ENCODE measurements at places on chromosomes 7 and 10. TPM values are rescaled to one million over a fixed set of nuclear protein-coding genes. Genes with fewer than 3 reads are reported as not detected.

FOXI2 gene
- total RNA-seq, result not detected

H2AZ2 gene
- total RNA-seq, result 229 TPM

ZNF467 gene
- 7.0 TPM for total RNA-seq

ABCC2 gene
- 0.05 TPM for total RNA-seq

TAF6 gene
- total RNA-seq, result 29.3 TPM

SMO gene
- total RNA-seq, result 4.6 TPM

AS3MT gene
- total RNA-seq, result 14.6 TPM

SGCE gene
- 23.7 TPM for total RNA-seq

PHYHIPL gene
- total RNA-seq, result not detected

SMNDC1 gene
- total RNA-seq, result 27.6 TPM

NUTM2A gene
- 1.9 TPM for total RNA-seq

CCDC6 gene
- total RNA-seq, result 16.2 TPM

MYO1G gene
- 1.9 TPM for total RNA-seq

GPC2 gene
- 0.32 TPM for total RNA-seq

LRGUK gene
- 0.22 TPM for total RNA-seq

MYPN gene
- 112 TPM for total RNA-seq

LIPN gene
- not detected for total RNA-seq

ARHGEF35 gene
- 0.87 TPM for total RNA-seq

SPDYE11 gene
- not detected for total RNA-seq

SFTPD gene
- total RNA-seq, result 0.43 TPM

PRF1 gene
- total RNA-seq, result 4.3 TPM

GNAT3 gene
- total RNA-seq, result not detected

LRRC61 gene
- total RNA-seq, result 4.7 TPM

CALHM1 gene
- total RNA-seq, result not detected

INMT gene
- 48.1 TPM for total RNA-seq
